ENCODE measurements at places on chromosomes 11 and 22.

DNA sequence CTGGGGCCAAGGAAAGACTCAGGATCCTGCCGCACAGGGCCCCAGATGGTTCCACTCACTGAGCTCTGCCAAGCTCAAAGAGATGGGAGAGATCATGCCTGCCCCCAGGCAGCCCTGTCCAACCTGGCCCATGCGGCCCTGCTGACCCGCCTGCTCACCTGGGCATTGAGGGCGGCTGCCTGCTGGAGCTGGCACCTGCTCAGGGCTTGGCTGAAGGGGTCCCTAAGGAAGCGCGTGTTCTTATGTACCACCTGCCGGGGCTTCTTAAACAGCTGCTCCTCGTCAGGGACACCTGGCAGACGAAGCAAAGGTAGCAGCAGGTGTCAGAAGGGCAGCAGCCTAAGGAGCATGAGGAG is 5.5 kb downstream of the ESS2 start:
- no peak for DNase-seq

- DNase-seq: no peak
Observed at GRCh38 chr22:17965538-17966402, 58.6 kb downstream of the MICAL3 start.

DNA sequence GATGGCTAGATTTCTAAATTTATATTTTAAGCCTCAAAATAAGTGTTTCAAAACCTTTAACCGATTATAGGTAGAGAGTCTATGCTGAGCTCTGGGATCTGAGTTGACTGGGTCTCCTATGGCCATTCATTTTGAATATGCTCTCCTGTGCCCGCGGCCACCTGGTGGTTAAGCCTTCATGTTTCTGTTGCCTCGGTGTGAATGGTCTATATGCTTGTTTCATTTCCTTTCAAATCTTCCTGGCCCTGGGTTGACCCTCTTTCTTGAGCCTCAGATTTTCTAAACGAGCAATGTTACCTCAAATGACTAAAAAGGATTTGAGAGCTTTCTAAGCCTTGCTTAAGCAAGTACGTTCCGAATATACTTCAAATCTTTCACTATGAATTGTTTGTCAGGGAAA is 789.4 kb upstream of the KIRREL3 start:
- DNase-seq: no peak

GRCh38 chr11:113457784-113458183 is 17.4 kb downstream of the DRD2 start:
- DNase-seq: no peak

DNA sequence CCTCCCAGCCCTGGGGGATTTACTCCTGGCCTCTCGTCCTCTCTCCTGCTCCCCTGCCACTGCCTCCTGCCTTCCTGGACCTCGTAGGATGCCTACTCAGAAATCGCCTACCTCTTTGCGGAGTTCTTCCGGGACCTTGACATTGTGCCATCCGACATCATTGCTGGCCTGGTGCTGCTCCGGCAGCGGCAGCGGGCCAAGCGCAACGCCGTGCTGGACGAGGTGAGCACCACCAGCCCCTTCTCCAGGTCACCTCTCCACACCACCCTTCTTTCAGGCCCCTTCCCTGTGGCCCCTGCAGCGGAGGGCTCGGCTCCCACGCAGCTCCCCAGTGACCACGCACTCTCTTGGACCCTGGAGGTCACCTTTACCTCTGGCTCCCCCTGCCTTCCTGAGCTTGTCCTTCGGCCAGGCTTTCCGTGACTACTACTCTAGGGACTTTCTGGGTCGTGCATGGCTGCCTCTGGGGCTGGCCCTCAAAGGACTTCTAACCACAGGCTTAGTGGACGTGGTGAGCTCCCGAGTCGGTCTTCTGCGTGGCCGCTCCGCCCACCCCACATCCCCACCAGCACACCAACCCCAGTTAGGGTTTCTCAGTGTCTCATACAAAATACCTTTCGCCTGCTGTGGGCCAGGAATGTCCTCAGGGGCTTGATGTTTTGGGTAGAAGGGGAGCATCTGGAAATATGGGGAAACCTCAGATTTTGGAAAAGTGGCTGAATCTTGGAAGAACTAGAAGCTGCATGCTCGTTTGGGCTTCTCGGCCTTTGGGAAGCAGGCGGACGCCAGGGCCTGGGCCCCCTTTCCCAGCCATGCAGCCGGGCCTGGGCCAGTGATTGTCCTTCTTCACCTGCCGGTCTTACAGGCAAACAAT is 24.1 kb upstream of the MYRF start:
- DNase-seq: no peak

DNA sequence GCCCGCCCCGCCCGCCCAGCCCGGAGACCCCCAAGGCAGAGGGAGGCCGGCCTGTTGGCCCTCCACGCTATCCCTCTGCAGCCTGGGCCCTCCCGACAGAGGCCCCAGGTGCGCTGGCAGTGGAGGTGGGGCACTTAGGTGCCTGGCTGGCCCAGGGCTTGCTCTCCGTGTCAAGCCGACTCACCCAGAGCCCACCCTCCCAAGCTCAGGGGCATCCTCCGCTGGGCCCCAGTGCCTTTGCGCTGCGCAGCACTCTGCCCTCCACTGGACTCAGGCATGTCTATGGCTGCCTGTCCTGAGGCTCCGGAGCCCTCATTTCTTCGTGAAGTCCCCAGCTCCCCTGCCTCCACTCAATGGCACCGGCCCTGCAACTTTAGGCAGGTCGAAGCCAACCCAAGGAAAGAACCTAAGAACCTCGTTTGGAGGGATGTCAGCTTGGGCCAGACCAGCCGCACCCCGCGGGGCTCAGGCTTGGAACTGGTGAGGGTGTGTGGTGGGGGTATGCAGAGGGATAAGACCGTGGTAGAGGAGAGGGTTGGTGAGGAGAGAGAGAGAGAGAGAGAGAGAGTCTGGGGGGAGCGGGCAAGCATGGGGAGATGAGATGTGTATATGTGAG is 6.1 kb downstream of the SMIM45 start:
- DNase-seq: no peak

GRCh38 chr11:1281326-1281973 is 28.0 kb downstream of the TOLLIP start:
- no peak for DNase-seq

DNA sequence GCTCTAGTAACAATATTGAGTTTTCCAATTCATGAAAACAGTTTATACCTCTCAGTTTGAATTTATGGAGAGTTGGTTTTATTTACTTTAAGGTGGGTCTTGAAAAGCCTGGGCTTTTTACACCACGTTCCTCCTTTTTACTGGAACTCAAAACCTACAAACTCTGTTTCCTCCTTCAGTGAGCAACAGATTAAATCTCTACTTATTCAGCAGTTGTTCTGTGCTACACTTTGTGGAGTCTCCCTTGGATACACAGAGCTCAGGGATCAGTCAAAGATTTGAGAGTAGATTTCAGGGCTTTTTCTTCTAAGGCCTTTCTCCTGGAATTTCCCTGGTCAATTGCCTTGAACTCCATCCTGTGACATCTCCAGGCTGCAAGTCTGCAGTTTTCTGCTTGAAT is 3.5 kb downstream of the NXPE1 start:
- DNase-seq: no peak

DNA sequence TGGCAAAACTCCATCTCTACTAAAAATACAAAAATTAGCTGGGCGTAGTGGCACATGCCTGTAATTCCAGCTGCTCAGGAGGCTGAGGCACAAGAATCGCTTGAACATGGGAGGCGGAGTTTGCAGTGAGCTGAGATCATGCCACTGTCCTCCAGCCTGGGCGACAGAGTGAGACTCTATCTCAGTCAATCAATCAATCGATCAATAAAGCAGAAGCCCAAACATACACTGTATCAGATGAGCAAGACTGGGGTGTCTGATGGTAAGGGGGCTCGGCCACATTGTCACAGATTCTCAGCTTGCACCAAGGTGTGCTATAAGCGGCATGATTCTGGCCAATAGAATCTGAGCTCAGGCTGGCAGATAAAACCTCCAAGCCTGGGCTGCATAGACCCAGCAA is 261.1 kb downstream of the BUD13 start:
- DNase-seq: no peak

DNA sequence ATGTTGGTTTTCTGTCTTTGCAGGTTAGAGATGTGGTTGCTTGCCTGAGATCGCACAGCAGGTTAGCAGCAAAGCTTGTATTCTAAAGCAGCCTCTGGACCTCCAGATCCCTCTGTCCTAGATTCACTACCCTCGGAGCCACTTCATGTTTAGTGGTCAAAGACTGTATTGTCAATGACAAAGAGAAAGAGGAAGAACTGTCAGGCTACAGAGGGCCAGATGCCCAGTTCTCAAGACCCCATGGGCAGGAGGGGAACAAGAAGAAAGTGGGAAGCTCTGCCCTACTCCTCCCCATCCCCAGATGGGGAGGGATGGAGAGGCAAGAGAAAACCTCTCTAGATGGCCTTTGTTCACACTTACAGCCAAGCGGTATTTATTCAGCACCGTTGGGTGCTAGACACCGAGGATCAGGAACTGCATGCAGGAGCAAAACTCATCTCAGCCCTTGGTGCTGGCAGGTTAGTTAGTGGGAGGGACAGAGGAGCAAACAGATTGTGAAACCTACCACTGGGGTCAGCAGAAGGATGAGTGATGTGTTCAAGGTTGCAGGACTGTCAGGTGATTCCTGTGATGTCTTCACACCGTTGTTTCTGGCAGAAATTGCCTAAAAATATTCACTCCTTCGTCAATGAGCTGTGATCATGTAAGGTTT is 38.3 kb upstream of the PTPRJ start:
- no peak for DNase-seq

GRCh38 chr11:76667856-76668255 is 2.7 kb downstream of the LRRC32 start:
- no peak for DNase-seq

DNA sequence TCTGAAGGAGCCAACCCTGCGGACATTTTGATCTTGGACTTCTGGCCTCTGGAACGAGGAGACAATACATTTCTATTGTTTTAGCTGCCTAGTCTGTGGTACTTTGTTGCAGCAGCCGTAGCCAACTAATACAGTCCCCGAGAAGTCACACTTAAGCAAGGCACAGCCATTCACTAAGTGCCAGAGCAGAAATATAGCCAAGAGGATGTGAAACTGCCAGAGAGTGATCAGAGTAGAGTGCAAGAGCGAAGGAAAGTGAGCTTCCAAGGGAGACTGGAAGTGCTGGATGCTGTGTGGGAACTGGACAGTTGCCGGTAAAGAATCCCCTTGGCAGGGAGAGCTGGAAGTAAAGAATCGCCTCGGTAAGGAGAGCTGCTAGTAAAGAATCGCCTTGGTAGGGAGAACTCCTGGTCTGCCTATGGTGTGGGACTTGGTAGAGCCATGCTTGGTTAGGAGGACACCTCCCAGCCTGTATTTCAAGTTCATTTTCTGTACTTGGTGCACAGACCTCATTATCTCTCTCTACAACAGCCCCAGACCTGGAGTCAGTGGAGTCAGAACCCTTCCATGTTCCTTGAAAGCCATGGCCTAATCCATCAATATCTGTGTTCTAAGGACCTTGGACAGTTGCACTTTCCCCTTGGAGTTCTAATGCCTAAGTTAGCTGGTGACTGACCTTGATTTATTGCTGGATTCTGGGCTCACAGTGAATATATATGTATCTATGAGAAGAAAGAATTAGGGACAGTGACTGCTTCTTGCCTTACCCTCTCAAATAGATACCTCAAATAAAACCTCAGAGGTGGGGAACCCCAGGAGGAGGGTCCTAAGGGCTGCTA is 162.1 kb downstream of the LDLRAD3 start:
- no peak for DNase-seq

- no peak for DNase-seq
Observed at GRCh38 chr11:11588243-11588642, 33.6 kb downstream of the GALNT18 start.

GRCh38 chr11:68727783-68728182 is 23.5 kb downstream of the TESMIN start:
- no peak for DNase-seq

DNA sequence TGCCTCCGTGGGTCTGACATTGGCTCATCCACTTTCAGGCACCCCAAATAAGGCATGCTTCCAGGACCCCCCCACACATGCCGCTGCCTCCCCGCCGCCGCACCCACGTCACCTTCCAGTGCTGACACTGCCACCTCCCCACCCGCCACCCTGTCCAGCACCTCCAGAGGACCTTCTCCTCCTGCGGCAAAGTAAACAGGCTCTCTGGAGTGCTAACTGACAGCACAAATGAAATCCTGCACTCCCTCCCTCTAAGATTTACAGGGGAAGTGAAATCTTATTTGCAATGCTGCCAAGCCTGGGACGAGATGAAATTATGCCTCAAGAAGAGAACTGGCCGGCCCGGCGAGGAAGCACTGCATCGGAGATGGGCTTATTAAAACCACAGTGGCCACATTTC is 35.3 kb downstream of the MACROD1 start:
- DNase-seq: no peak

- DNase-seq: no peak
Observed at GRCh38 chr11:44708523-44709280, 18.1 kb upstream of the TSPAN18 start.

DNA sequence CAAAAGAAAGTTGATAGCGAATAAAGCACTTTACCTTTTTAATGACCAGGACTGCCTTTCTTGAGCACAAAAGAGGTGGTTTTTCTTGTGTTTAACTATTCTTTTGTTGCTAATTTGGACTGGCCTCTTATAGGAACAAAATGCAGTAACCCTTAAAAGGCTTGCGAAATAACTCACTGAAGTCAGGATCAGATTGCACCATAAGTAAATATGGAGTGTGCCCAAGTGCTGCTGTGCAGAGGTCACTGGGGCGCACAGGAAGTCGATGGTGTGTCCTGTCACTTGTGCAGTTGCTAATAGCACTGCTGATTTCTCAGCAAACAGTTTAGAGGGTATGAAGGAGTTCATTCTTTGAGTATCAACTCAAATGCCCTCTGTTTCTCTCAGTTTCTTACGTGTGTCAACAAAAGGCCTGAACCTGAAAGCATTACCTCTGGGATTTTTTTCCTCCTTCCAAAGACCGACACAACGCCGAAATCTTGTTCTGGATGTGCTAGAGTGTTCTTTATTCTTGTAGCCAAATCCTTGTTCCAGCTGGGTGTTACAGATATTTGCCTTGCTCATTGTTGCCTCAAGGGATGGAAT is 71.3 kb downstream of the ATXN10 start:
- DNase-seq: peak; percentile 6

DNA sequence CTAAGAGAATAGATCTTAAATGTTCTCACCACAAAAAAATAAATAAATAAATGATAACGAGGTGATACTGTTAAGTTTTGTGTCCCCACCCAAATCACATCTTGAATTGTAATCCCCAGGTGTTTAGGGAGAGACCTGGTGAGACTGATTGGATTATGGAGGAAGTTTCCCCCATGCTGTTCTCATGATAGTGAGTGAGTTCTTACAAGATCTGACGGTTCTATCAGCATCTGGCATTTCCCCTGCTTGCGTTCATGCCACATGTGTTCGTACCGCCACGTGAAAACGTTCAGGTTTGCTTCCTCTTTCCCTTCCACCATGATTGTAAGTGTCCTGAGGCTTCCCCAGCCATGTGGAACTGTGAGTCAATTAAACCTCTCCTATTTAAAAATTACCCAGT is 1514.8 kb upstream of the TENM4 start:
- DNase-seq: no peak

DNA sequence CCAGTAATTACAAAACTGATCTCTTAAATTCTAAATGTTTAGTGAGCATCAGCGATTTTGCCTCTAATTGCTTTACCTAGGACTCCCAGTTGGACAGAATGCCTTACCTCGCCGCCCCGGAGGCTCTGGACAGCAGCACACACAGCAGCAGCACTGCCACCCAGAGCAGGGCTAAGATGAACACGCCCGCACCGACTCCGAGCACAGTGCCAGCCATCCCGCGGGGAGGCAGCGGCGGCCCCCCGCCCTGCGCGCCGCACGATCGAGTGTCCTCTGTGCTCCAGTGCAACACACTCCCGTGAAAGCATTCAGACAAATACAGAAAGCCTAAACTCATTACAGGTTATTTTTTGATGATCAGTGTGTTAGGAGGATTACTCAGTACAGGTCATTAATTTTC is 9.4 kb downstream of the TMEM218 start:
- no peak for DNase-seq
